ENCODE measurements at places on chromosomes 4 and X. TPM values are rescaled to one million over a fixed set of nuclear protein-coding genes. Genes with fewer than 3 reads are reported as not detected.

The MAGEC2 gene
- total RNA-seq: not detected

The CLDN34 gene
- total RNA-seq: not detected

The RHOH gene
- 1.3 TPM for total RNA-seq

- no peaks in the 10 kb centered on the region for H3K36me3 ChIP-seq
- no peak overlapping the region for H3K27ac ChIP-seq
- no peaks in the 10 kb centered on the region for H3K27me3 ChIP-seq
- no peak for DNase-seq
- H3K4me3 ChIP-seq: no peak overlapping the region
- H3K4me1 ChIP-seq: no peaks in the 10 kb centered on the region
Measured at GRCh38 chr4:113052379-113052951, 3.0 kb downstream of the ANK2 start.
